Suppressor macrophage treated with lipopolysaccharide for 1 hour (primary cell): ENCODE measurements at places on chromosomes 3 and 15.

GRCh38 chr3:126621627-126622345 is 33.1 kb downstream of the TXNRD3 start:
- no peak for DNase-seq

DNA sequence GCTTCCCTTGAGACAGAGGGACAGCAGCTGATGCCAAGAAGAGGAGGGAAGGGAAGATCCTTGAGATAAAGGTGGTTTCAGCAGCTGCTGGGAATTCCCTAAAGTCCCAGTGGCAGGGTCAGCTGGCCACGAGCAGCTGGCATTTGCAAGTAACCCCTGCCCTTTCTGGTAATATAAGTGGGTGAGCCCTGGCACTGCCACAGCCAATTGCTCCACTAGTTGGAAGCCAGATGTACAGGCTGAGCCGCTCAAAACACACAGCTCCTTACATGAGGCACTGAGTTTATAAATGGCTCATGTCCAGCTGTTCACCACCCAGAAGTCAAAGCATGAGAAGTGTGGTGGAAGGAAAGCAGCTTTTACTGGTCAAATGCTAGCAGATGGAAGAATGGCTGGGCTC is 35.4 kb downstream of the PRR20G start:
- peak; percentile 11 for DNase-seq

DNA sequence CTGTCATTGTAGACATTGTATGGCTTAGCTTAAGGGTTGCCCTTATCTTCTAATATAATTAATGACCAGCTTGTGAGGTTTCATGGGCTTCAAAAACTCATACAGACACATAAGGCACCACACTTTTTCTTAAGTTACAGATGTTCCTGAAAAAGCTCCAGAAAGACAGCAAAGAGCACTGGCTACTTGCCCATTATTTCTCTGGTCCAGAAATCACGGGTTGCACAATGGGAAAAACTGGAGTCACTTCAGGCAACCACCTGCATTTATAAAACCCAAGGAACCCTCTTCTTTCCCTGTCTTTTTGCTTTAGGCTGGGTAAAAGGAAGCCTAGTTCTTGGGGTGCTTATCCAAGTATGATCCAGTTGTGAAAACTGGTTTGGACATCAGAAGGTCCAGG is 2.3 kb upstream of the COL6A6 start:
- DNase-seq: no peak

DNA sequence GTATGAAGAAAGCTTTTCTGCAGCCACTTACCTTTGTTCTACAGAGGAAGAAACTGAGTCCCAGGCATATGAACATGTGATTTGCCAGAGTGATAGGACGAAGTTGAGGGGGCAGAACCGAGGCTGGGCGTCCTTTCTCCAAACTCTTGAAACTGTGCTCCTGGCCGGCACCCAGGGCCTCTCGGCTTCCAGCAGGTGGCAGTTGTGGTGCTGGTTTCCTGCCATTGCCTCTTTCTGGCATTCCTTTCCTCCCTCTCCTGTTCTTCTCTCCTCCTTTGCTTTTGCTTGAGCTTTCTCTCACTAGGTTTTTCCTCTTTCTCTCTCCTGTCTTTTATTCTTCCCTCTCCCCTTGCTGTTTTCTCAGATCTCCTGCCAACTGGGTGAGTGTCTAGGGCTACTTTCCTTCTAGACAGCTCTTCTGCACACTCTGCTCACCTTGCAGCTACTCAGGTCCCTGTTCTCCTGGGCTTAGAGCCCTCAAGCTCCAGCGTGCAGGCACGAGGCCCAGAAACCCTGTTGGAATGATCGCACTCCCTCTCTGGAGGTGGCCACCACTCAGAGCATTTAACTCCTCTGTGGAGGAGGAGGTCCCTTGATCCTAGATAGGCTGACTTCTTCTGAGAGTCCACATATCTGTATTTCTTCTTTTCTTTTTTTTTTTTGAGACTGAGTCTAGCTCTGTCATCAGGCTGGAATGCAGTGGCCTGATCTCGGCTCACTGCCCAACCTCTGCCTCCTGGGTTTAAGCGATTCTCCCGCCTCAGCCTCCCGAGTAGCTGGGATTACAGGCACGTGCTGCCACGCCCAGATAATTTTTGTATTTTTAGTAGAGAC is 26.2 kb downstream of the TRAK1 start:
- no peak for DNase-seq

GRCh38 chr15:65050270-65050669 is 5.1 kb downstream of the SLC51B start:
- peak; percentile 16 for DNase-seq

DNA sequence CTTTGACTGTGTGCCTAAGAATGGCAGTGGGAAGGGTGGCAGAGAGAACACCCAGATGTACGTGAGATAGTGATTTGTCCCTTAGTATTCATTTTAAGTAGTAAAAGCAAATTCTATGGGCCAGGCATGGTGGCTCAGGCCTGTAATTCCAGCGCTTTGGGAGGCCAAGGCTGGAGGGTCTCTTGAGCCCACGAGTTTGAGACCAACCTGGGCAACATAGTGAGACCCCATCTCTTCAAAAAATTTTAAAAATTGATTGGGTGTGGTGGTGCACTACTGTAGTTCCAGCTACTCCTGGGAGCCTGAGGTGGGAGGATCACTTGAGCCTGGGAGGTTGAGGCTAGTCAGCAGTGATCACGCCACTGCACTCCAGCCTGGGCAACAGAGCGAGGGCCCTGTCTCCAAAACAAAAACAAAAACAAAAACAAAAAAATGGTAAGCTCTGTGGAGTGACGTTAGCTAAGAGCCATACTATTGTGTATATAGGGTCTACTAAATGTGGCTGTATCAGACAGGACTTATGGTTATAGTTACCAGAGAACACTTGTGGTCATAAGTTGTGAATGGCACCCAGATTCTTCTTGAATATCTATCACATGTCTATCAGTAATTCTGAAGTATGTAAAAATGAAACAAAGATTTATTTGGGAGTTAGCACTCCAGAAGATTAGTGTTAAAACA is 171.5 kb downstream of the TCF12 start:
- DNase-seq: no peak

DNA sequence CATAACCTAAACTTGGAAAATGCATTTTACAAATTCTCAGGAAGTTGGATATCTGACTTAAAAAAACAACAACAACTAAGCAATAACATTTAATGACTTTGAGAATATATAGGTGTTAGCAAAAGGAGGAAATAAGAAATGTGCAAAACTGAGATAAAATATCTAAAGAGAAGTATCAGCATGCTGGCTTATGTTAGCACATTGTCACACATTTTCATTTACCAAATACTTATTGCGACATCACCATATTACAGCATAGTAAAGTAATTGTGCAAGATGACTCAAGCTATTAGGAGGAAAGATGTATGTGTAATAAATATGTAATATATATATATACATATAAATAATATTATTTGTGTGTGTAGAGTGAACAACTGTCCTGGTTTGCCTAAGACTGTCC is 9.2 kb downstream of the PTX3 start:
- DNase-seq: peak; percentile 89

GRCh38 chr15:72369964-72370363 is 5.8 kb downstream of the HEXA start:
- peak; percentile 83 for DNase-seq

DNA sequence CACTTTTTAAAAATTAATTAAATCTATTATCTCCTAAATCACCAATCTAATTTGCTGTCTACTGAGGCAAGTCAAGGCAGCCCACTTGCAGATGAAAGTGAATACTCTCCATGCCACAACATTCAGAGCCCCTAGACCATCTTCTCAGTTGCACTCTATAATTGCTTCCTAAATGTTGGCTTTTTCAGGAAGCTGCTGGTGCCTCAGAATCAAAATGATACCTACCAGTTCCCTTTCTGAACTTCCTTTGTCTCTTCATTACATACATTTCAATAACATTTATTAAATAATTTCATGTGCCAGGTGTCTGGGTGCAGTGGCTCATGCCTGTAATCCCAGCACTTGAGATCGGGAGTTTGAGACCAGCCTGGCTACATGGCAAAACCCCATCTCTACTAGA is 124.1 kb downstream of the SERPINI1 start:
- DNase-seq: peak; percentile 18

- DNase-seq: no peak
Observed at GRCh38 chr3:73804204-73804603, 179.5 kb upstream of the PDZRN3 start.

DNA sequence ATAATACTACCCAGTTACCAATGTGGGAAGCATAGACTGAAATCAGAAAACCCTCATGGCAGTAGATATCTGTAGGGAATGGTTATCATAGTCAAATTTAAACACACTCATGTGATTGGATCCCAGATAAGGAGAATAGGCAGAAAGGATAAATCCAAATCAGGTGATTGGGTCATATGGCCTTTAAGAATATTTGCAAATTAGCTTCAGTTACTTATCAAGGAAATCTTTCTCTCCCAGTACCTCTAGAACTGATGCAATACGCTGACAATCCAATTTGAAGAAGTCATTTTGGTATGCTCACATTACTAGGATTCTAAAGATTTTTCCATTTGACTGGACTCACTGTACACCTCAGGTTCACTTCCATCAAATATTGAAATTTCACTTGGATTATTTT is 87.7 kb upstream of the MNS1 start:
- no peak for DNase-seq

DNA sequence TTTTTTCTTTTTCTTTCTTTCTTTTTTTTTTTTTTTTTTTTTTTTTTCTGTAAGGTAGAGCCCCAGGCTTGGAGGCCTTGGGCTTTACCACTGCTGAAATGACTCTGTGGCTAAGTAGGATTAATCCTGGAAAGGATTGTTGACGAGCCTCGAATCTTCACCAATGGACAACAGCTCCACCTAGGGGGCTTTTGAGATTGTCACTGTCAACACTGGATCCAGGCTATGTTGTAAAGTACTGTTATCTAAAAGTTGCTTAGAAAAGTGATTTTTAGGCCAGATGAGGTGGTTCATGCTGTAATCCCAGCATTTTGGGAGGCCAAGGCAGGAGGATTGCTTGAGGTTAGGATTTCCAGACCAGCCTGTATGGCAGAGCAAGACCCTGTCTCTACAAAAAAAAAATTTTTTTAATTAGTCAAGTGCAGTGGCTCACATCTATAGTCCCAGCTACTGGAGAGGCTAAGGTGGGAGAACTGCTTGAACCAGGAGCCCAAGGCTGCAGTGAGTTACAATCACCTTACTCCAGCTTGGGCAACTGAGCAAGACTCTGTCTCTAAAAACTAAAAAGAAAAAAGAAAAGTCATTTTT is 41.6 kb downstream of the KLHL18 start:
- peak; percentile 78 for DNase-seq

DNA sequence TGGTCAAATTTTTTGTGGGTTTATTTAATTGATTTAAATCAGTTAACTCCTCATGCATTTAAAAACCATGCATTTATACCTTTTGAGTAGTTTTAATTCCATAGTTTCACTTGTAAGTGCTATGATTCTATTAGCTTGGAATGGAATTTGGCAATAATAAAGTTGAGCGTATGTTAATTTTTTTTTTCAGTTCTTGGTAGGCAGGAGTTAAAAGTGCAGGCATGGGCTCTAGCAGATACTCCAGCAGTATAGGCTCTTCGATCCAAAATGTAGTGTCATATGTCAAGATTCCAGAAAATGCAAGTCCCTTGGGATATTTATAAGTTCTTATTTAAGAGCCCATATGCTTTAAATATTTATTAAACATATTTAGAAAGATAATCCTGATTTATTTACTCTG is 70.3 kb downstream of the LYSMD4 start:
- DNase-seq: no peak

GRCh38 chr3:149784064-149784704 is 8.2 kb downstream of the ANKUB1 start:
- no peak for DNase-seq
